Non-pigmented ciliary epithelial cell (primary cell): ENCODE measurements at places on chromosomes 3 and 15.

DNA sequence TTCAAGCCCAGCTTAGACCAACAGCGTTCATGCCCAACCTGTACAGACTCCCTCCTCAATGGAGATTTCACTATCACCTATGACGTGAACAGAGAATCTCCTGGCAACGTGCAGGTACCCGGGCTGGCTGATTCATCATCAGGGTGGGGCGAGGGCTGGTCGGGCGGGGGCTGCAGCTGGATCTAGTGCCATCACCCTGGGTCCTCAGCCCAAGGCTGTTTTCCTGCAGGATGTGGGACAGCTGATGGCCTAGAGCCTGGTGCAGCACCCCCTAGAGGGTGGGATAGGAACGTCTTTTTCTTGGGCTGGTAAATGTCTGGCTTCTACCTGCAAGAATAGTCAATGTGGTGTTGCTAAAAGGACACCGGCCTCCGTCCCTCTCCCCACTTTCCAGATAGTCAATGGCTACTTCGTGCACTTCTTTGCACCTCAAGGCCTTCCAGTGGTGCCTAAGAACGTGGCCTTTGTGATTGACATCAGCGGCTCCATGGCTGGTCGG, 4.4 kb downstream of the ITIH3 start:
- no peak for DNase-seq

DNA sequence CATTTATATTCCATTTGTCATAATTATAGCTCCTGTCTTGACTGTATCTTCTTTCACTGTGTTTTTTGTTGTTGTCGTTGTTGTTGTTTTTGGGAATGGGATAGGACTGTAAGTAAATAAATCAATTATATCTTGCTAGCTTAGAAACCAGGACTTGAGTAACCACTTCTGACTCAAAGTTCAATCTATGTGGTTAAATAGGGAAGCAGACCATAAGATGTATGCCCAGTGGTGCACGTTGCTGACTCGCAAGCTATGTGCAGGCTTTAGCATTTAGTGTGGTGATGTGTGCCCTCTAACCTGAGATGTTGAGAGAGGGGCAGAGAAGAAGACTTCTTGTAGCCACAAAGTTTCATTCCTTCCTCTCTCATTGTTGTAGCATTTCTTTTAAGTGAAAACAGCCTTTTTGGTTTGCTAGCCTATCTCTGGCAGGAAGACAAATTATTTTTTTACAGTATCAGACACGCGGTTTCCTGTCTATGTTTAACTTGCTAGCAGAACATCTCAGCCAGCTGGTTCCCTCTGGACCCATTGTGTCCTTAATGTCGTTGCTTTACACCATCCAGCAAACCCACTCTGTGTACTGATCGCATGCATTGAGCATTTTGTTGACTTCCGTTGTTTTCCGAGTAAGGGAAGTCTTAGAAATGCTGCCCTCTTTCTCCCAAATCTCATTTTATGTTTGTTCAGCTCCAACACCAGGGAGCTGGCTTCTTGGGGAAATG, 52.1 kb downstream of the TGFBR2 start:
- DNase-seq = no peak

- no peak for DNase-seq
These were observed 13.3 kb upstream of the MINAR1 start for GRCh38 chr15:79418693-79419279.

DNA sequence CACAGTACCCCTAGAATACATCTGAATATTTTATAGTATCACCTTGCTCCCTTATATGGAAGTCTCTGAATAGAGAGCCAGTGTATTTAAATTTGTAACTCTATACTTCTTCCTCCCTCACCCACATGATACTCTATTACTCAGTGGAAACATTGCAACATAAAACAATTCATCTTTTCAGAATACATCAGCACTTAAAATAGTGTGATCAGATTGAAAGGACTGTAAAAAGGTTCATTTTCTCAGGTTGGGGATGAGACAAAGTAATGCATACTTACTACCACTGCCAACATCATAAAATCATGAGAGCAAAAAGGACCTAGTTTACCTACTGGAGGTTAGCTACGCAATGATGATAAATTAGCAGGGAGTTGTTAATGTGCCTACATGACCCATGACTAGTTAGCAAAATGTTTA, 13.8 kb upstream of the THRB start:
- DNase-seq = no peak

GRCh38 chr15:23416349-23417276, 30.4 kb downstream of the GOLGA6L2 start:
- DNase-seq = no peak

DNA sequence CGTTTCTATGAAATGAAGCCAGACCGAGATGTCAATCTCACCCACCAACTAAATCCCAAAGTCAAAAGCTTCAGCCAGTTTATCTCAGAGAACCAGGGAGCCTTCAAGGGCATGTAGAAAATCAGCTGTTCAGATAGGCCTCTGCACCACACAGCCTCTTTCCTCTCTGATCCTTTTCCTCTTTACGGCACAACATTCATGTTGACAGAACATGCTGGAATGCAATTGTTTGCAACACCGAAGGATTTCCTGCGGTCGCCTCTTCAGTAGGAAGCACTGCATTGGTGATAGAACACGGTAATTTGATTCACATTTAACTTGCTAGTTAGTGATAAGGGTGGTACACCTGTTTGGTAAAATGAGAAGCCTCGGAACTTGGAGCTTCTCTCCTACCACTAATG, 41.9 kb upstream of the TRA2B start:
- no peak for DNase-seq

GRCh38 chr3:98914210-98915080, 12.9 kb upstream of the DCBLD2 start:
- DNase-seq = no peak

DNA sequence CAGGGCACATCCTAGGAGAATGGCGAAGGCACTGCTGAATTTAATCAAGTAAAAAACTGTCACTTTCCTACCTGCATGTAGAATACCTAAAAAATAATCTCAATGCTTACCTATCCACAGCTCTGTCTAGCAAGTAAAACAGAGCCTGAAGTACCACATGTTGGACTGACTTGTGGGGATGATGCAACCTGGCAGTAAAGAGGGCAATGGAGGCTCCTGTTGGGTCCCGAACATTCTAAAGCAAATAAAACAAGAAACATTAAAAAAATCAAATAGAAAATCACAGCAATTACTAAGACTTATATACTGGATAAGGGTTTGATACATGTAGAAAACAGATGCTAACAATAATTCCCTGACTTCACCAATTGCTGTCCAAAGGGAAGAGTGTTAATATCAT, 56.1 kb downstream of the PTPN9 start:
- DNase-seq = no peak

- no peak for DNase-seq
These were observed at the start of gene MASP1 for GRCh38 chr3:187291512-187292132. Gene MASP1, minus strand, starts transcription at chr3:187291737. Its CDS starts 105 bp downstream, at chr3:187291632.

DNA sequence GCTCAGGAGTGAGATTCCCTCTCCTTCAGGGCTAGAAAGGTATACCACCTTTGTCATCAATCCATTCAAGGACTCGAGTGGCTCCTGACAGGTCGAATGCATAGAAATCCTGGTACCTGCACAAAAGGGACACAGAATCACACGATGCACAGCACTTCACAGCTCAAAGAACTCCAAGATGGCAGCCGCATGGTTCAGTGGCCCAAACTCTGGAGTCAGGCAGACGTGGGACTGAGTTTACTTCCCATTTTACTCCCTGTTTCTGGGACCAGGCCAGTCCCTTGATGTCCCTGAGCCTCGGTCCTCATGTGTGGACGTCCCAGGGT, 536 bp downstream of the WDR73 start:
- no peak for DNase-seq

- DNase-seq = no peak
These were observed 30.5 kb downstream of the PLXND1 start for GRCh38 chr3:129575997-129576384.

- DNase-seq = peak; percentile 47
These were observed 2.8 kb downstream of the ADAMTS17 start for GRCh38 chr15:100338971-100339444.

GRCh38 chr3:139124197-139124596, 79.5 kb upstream of the PRR23C start:
- no peak for DNase-seq

- no peak for DNase-seq
These were observed 323.3 kb downstream of the DIPK2A start for GRCh38 chr3:144294659-144295538.

DNA sequence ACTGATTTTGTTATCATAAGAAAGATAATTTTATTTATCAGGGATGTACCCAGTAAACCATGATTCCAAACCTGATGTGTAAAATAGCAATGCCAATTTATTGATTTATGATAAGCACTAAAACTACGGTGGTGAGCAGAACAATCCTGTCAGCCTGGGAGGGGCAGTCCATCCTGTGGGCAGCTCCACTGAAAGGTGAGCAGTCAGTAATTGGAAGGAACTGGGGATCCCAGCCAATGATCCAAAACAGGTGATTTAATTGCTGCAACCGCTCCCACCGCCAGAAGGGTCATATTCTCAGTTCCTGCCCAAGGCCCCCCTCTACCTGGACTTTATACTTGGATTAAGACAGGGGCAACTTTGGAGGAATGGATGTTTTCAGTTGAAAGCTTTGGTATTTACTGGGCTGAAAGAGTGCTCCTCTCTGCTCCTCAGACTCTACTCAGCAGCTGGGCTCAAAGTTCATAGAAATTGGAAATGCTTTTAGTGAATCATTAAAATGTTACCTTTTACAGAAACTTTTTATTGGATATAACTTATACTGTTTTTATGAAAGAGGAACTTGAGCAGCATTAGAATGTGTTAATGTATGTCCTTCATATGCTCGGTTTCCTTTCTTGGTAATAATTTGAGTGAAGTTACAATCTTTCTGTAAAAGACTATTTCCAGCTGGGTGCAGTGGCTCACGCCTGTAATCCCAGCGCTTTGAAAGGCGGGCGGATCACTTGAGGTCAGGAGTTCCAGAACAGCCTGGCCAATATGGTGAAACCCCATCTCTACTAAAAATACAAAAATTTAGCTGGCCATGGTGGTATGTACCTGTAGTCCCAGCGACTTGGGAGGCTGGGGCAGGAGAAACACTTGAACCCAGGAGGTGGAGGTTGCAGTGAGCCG, 198.6 kb upstream of the IL12A start:
- DNase-seq = no peak

GRCh38 chr3:33111581-33111980, 2.2 kb upstream of the CRTAP start:
- no peak for DNase-seq

DNA sequence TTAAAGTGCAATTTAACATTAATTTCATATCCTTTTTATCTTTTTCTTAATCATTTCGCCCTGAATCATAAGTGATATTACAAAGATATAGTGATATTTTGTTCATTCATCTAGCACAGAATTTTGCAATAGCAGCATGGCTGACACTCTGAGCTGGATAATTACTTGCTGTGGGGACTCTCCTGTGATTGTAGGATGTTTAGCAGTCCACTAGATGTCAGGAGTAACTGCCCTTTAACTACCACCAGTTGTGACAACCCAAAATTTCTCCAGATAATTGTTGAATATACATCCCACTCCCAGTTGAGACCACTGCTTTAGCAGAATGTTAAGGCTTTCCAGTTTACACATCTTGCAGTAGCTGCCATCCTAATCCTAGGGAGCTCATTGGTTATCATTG, 196.8 kb upstream of the MBNL1 start:
- DNase-seq = no peak

DNA sequence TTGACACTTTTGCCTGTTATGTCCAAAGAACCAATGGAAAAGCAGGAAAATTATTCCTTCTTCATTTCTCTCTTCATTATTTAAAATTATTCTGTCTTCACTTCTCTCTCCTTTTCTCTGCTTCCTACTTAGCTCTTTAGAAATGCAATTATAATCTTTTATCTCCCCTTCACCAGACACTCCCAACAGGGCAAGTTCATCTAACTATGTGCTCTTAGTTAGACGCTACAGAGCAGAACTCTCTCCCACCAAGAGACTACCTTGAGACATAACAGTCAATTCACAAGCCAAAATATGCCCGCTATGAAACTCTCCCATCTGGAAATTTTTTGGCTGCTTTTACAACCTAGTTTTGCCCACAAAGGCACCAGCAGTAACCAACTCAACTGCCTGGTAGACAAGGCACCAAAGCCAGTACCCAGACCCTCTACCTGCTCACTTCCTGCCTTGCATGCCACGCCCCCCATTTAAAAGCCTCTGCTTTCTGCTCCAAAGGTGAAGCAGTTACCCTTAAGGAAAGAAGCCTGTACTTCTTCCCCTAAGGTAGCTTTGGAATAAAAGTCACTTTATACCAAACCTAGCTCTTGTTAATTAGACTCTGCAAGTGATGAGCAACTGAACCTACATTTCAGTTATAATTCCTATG, 28.1 kb downstream of the CCRL2 start:
- no peak for DNase-seq

- DNase-seq = no peak
These were observed 1.2 kb downstream of the SH3BP5 start for GRCh38 chr3:15331072-15331605.

- no peak for DNase-seq
These were observed 46.9 kb downstream of the PIK3R4 start for GRCh38 chr3:130699765-130700164.

DNA sequence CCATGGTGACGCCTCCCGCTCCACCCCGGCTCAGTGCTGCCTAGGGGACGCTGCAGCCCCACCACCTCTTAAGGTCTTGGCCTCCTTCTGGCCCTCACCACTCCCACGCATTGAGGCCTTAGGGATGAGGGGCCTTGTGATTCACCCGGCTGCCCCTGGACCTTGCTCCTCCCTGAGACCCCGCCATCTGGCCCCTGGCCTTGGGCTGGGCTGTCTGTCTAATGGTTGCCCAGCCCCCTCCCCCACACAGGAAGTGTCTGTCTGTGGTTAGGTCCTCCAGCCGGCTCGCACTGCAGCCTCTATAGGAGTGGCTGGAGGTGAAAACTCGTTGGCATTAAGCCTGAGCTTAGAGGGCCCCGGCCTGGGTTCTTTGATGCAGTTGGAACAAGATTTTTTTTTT, 21.5 kb upstream of the MTHFS start:
- DNase-seq = no peak

DNA sequence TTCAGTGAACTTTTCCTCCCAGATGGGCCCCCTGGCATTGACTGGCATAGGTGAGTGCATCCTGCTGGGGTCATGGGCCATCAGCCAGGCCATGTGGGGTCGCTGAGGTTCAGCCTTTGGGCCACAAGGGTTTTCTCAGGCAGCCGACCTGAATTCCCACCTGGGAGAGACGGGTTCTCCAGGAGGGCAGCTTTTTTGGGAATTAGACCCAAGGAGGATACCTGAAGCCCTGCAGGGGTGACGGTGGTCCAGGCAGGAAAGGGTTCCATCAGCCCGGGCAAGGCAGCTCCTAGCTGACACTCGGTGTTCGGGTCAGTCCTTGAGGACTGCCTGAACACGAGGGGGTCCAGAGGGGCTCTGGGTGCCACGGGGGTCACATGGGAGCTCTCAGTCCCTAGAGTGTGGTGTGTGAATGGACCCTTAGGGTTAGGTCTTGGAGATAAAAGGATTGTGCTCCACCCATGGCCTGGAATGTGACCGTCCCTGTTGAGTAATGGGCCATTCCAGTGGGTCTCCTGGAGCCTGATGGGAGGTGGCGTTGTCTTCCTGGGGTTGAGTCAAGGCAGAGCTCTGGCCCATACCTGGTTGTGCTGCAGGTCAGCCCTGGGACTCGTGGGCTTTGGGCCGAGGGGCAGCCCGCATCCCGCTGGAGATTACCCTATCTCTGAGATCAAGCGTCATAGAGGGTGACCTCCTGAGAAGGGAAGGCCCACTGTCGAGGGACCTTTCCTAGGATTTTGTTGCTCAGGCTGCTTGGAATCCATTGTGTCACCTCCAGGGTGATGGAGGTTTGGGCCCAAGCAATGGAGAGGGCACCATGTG, 192.8 kb downstream of the UBE3A start:
- no peak for DNase-seq

- DNase-seq = no peak
These were observed 1546.5 kb downstream of the OTOL1 start for GRCh38 chr3:163043074-163043473.
